Activated naive CD4-positive, alpha-beta T cell treated with anti-CD3 and anti-CD28 coated beads, Interleukin-2, amount 50 U/mL, for 72 hours (primary cell): ENCODE measurements at places on chromosomes 5 and 9. TPM values are rescaled to one million over a fixed set of nuclear protein-coding genes. Genes with fewer than 3 reads are reported as not detected.

DNA sequence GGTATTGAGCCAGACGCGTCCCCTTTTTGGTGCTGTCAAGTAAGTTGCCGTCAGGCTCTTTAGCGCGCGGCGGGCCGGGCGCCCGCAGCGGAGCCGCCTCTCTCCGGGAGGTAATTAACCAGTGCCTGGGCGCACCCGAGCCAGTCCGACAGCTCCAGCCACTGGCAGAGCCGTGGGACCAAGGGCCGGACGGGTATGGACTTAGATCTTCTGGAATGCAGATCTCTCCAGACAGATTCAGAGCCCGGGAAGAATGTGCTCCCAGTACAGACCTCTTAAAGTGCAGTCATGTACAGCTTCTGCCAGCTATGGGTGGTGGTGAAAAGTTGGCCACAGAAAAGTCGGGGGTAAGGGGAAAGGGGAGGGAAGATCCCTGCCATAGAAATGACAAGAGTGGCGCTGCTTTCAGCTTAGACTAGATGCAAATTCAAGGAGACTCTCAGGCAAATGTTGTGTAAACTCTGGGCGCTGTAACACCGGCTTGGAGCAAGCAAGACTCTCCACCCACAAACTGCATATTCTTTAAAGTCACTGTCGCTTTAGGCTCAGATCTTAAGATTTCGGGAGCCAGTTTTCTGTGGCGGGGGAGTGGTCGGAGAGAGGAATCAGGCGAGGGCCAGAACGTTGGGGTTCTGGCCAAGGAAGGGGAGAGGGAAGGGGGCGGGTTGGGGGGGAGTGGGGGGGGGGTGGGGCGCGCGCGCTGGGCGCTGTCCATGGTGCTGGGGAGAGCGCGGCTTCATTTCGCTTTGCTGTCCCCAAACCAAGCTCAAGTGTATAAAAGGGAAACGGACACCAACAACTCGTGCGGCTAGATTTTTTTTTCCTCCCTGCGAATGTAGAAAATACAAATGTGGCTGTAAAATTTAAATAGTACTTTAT lies 29.2 kb downstream of the NR2F1 start:
- no peak for DNase-seq

DNA sequence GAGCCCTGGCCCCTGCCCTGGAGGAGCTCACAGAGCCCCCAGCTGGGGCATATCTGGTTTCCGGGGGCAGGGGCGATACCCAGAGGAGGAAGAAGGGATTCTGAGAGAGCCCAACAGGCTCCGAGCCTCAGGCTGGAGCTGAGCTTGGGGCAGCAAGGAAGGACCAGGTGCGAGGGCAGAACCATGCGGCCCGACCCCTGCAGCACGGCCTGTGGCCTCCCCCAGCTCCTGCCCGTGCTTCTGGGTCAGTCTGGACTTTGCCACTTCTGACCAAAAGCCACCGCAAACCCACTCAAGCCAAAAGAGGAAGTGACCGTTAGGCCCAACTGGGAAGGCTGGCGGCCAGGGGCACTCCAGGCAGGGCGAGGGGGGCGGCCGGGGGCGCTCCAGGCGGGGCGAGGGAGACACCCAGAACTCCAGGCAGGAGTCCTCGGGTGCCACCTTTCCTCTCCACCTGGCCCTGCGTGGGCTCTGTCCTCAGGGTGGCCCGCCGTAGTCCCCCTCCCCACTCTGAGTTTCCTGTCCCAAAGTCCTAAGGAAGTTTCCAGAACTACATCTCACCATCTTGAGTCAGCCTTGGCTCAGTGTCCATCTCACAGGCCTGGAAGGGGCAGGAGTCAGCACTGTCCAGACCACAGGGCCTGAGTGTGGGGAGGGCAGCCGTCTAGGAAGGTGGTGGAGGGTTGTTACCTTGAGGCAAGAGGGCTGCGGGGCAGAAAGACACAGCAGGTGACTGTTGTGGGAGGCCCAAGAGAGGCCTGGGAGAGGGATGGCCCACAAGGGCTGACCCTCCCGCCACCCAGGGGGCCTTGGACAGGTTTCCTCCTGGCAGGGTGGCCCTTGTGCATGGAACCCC lies 946 bp upstream of the LTC4S start:
- no peak for DNase-seq

- no peak for DNase-seq
Measured at GRCh38 chr9:115118879-115119218, 892 bp upstream of the TNC start.

GRCh38 chr5:161406880-161407279 lies 139.6 kb downstream of the GABRB2 start:
- DNase-seq: no peak

GRCh38 chr5:18036531-18036930 lies 402.3 kb downstream of the TAF11L14 start:
- no peak for DNase-seq

GRCh38 chr5:59666440-59667068 lies 227.0 kb downstream of the PDE4D start:
- no peak for DNase-seq

DNA sequence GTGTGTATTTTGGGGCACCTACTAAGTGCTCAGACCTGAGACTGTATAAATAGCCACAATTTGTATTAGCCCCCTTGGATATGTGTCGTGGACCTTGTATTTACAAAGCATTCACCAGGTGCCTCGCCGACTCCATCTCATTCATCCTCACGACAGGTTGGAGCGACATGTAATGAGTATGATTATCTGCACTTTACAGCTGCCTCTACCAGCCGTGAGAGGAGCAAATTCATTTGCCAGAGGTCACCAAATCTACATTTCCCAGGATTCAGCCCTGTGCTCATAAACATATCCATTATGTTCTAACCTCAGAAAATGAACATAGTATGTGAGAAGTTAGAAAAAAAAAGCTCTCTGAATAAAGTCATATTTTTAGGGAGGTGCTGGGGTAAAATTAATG lies 167.4 kb downstream of the ZDHHC21 start:
- no peak for DNase-seq

DNA sequence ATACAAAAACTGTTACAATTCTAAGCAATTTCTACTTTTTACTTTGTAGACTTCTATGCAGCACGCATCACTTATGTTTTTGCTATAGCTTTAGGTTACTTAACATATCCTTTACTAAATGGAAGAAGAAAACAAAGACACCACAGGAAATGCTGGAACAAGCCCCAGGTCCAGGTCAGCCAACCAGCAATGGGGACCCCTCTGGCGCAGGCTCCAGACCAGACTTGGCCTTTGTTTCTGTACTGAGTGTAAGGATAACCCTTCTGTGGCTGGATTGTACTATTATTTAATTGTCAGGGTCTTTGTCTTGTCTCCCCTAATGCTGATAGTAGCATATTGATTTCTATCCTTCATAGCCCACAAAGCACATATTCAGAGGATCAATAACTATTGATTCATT lies 4.2 kb downstream of the SEMA4D start:
- DNase-seq: no peak

DNA sequence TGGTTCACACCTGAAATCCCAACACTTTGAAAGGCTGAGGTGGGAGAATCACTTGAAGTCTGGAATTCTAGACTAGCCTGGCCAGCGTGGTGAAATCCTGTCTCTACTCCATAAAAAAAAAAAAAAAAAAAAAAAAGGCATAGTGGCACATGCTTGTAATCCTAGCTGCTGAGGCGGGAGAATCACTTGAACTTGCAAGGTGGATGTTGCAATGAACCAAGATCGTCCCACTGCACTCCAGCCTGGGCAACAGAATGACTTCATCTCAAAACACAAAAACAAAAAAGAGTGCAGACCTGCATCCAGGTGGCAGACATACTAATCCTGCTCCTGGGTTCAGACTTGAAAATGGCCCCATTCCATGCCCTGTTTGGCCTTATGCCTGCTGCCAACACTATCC lies 21.8 kb upstream of the ADAMTS19 start:
- no peak for DNase-seq

- DNase-seq: no peak
Measured at GRCh38 chr9:116432051-116432450, 255.1 kb upstream of the TRIM32 start.

- DNase-seq: no peak
Measured at GRCh38 chr5:91207248-91207647, 175.9 kb downstream of the ARRDC3 start.

- DNase-seq: no peak
Measured at GRCh38 chr5:39233783-39234182, 14.4 kb upstream of the FYB1 start.

DNA sequence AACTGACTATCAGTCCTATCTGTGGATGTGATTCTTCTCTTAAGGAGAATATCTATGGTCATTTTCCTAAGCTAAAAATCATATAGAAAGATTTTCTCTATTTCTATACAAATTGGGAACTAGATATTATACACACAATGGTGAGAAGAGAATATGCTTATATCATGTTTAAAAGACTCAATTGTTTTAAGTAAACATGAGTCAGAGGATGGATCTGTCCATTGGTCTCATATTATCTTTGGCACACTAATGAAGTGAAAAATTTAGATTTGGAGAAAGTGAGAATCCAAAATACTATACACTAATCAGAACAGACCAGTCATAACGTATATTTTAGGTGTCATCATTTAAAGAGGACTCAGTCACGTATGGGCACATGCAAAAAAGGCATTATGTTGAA lies 16.5 kb upstream of the SPINK14 start:
- DNase-seq: no peak

GRCh38 chr5:94618029-94618492 lies 343 bp downstream of the KIAA0825 start:
- no peak for DNase-seq

GRCh38 chr5:16160706-16161105 lies 18.9 kb downstream of the MARCHF11 start:
- DNase-seq: peak; percentile 21

DNA sequence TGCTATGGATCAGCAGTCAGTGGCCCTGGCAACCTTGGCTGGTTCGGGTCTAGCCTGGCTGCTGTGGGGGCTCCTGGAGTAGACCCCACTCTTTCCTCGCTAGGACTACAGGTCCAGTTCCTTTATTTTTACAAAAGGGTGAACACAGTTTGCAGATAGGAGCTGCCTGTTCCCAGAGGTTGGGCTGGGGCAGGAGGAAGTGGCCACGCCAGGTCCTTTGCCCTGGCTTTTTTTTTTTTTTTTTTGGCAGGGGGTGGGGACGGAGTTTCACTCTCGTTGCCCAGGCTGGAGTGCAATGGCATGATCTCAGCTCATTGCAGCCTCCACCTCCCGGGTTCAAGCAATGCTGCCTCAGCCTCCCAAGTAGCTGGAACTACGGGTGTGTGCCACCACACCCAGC lies 7.9 kb downstream of the SLC2A6 start:
- DNase-seq: no peak

DNA sequence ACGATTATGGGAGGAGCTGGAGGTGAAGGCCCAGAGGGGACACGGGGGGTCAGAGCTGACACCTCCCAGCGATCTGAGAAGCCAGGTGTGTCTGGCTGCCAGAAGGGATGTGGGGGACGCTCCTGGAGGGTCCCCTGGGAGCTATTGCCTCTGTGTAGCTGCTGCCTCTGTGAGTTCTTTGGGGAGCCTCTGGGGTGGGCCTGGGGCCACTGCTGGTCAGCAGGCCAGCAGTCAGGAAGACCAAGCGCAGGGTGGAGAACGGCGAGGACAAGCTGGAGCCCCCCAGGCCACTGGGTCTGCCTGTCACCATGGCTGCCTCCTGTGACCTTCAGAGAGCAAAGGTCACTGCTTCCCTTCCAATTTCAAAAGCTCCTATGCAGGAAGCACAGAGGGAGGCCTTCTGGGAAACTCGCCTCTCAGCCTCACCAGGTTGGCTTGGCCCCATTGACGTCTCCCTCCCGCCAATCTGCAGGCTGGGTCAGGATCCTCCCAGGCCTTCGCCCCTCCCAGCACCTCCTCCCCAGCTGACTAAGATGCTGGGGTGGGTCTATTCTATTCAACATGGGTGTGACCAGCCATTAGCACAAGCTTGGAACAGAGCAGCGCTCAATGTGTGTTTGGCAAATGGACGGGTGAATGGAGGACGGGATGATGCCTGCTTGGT lies 126.4 kb downstream of the GAPVD1 start:
- DNase-seq: no peak

DNA sequence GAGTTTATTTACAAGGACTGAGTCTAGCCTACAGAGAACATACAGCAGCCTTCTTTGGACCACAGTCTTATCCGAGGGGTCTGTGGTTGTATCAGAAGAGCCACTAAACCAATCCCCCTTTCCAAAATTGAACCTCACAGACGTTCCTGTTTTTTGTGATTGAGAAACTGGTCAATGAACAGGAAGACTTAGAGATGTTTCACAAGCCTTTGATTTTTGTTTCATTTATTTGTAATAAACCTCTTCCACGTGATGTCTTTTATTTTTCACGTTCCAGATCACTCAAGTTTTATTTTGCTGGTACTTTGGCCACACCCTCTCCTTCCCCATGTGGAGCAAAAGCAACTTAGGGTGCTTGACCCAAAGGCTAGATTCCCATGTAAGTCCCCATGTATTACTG lies 16.1 kb downstream of the CCT5 start:
- DNase-seq: no peak

DNA sequence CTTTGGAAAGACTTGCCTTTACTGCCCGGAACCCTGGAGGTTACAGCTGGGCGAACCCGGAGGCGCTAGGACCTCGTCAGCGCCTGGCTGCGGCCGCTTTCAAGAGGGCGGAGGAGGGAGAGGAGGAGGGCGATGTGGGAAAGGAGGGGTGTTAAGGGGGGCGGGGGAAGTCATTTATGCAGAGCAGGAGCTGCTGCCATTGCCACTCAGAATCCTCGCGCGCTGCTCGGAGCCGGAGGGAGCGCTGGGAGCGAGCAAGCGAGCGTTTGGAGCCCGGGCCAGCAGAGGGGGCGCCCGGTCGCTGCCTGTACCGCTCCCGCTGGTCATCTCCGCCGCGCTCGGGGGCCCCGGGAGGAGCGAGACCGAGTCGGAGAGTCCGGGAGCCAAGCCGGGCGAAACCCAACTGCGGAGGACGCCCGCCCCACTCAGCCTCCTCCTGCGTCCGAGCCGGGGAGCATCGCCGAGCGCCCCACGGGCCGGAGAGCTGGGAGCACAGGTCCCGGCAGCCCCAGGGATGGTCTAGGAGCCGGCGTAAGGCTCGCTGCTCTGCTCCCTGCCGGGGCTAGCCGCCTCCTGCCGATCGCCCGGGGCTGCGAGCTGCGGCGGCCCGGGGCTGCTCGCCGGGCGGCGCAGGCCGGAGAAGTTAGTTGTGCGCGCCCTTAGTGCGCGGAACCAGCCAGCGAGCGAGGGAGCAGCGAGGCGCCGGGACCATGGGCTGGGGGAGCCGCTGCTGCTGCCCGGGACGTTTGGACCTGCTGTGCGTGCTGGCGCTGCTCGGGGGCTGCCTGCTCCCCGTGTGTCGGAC lies at the start of gene PCSK5:
TSS of gene PCSK5 (plus strand) at position 202 of the 805 bp plus-strand sequence. CDS start at position 711, 509 bp downstream.
- DNase-seq: peak; percentile 80

DNA sequence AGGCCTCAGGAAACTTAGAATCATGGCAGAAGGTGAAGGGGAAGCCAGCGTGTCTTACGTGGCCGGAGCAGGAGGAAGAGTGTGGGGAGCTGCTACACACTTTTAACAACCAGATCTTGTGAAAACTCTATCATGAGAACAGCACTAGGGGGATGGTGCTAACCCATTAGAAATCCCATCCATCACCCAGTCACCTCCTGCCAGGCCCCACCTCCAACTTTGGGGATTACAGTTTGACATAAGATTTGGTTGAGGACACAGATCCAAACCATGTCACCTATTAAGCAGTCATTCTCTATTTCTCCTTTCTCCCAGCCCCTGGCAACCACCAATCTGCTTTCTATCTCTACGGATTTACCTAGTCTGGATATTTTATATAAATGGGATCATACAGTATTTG lies 26.9 kb downstream of the PBX3 start:
- DNase-seq: no peak

KCNN2 gene
- not detected for total RNA-seq

NEUROG1 gene
- not detected for total RNA-seq

ENHO gene
- not detected for total RNA-seq

KLHL3 gene
- total RNA-seq: 3.1 TPM

BAAT gene
- total RNA-seq: not detected

BTNL8 gene
- not detected for total RNA-seq

IFNA7 gene
- not detected for total RNA-seq

SLC25A2 gene
- total RNA-seq: 0.23 TPM

INSYN2B gene
- not detected for total RNA-seq

FAM153A gene
- total RNA-seq: 87.3 TPM
